Heart right ventricle (tissue), 16 donors: ENCODE measurements at places on chromosomes 3 and 15. TPM values are rescaled to one million over a fixed set of nuclear protein-coding genes. Genes with fewer than 3 reads are reported as not detected.

DNA sequence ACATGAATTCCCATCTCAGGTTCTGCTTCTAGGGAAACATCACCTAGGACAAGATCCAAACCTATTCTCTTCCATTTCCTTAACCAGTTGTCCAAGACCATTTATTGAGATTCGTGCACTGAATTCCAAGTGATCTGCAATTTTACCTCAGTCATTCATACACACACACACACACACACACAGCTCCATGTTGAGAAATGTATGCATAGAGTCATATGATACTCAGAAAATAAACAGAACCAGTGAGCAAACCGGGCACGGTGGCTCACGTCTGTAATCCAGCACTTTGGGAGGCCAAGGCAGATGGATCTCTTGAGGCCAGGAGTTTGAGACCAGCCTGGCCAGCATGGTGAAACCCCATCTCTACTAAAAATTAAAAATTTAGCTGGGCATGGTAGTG, 6.1 kb upstream of the KPNA1 start:
- DNase-seq: no peak

GRCh38 chr3:152076148-152076547, 192.6 kb upstream of the MBNL1 start:
- DNase-seq: no peak

The CYP1A2 gene
- total RNA-seq: not detected

GRCh38 chr15:100667405-100668347, 65.3 kb downstream of the ASB7 start:
- peak; percentile 30 for DNase-seq

- no peak for DNase-seq
Measured at GRCh38 chr3:35601959-35602358, 37.4 kb upstream of the ARPP21 start.

The APH1B gene
- total RNA-seq: 8.2 TPM

DNA sequence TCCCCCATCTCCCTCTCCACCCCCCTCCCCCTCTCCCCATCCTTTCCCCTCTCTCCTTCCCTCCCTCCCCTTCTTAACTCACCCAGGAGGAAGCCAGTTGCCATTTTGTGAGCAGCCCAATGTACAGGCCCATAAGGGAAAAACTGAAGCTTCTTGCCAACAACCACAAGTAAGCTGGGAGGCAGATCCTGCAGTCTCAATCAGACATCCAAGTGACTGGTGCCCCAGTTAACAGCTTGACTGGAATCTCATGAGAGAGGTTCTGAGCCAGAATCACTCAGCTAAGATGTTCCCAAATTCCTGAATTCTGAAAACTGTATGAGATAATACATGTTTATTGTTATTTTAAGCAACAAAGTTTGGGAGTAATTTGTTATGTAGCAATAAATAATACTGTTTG, 90.7 kb downstream of the C3orf70 start:
- DNase-seq: no peak

- DNase-seq: no peak
Measured at GRCh38 chr3:108565506-108565905, 23.7 kb downstream of the CIP2A start.
